Stimulated activated naive B cell treated with anti-CD40 and anti-IgM and Interleukin-4, amounts not matched to agents 10 μg/mL and 1 μg/mL and 100 μg/mL, for 72 hours (primary cell): ENCODE measurements at places on chromosomes 16 and 17.
A peak's percentile ranks its signal among the peaks of the same experiment; 100 is the strongest.

- H3K4me1 ChIP-seq: peaks cover 10% of the 10 kb centered on the region
- no peaks in the 10 kb centered on the region for H3K27me3 ChIP-seq
- no peak overlapping the region for H3K27ac ChIP-seq
- DNase-seq: no peak
- peaks cover 38% of the 10 kb centered on the region for H3K36me3 ChIP-seq
- no peak overlapping the region for H3K4me3 ChIP-seq
Measured at GRCh38 chr17:17134051-17134956, 71.8 kb downstream of the PLD6 start.

DNA sequence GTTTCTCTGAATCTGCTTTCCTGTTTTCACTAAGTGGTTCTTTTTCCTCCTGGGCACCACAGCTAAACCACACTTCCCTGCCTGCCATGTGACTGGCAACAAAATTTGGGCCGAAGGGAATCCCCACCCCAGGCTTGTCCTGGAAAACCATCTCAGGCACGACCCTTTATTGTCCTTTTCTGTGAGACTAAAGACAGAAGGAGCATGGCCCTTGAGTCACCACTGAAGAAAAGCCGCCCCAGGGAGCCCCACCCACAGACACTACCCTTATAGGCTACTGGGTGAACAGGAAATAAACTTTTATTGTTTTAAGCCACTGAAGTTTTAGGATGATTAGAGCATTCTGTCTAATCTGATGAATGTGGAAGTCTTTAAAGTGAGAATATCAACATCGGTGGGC lies 88.6 kb upstream of the BRD7 start:
- H3K27me3 ChIP-seq: peaks cover 16% of the 10 kb centered on the region
- H3K4me1 ChIP-seq: no peaks in the 10 kb centered on the region
- no peak overlapping the region for H3K4me3 ChIP-seq

DNA sequence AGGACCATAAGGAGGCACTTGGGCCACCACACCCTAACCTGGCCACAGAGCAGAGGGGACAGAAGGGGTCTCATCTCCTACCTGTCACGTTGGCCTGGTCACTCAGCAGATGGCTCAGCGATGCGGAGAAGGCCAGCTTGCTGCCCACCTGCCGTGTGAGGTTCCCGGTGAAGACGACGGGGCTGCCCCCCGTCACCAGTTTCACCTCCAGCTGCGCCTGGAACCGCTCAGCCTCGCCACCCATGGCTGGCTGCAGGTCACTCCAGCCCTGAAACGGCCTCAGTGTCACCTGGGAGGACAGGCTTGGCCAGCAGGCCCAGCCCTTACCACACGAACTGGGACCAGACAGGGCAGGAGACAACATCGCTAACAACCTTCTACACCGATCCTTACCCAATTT lies 116.8 kb downstream of the RMI2 start:
- H3K4me3 ChIP-seq: no peak overlapping the region
- H3K36me3 ChIP-seq: no peaks in the 10 kb centered on the region
- H3K27ac ChIP-seq: no peak overlapping the region
- H3K4me1 ChIP-seq: no peaks in the 10 kb centered on the region

GRCh38 chr16:65598621-65599020 lies 476.8 kb upstream of the CDH11 start:
- DNase-seq: no peak
- H3K27ac ChIP-seq: no peak overlapping the region
- H3K4me1 ChIP-seq: no peaks in the 10 kb centered on the region
- no peaks in the 10 kb centered on the region for H3K36me3 ChIP-seq

DNA sequence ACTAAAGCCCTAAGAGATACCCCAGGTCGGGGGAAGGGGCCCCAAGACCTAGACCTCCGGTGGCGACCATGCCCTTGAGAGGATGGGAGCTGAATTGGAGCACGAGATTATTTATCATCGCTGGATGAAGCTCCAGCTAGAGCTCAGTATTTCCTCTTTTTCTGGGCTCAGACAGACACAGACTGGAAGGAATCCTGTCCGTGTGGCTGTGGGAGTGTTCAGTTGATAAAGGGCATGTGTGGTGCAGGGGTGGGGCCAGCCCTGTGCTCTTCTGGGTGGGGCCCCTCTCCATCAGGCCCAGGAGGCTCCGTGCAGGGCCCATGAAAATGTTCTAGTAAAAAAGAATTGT lies 6.3 kb upstream of the CBX4 start:
- no peaks in the 10 kb centered on the region for H3K36me3 ChIP-seq
- H3K27ac ChIP-seq: no peak overlapping the region
- H3K27me3 ChIP-seq: peaks cover 63% of the 10 kb centered on the region

DNA sequence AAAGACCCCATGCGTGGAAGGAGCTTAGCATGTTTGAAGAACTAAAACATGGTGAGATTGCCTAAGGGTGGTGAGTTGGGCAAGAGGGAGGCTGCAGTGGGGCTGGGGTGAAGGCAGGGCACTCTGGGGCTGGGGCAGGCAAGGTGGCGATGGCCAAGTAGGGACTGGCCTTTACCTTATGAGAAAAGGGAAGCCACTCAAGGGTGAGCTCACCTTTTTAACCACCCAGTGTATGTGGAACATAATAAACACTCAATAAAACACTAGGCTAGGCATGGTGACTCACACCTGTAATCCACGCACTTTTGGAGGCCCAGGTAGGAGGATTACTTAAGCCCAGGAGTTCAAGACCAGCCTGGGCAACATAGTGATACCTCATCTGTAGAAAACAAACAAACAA lies 37.7 kb downstream of the LYRM9 start:
- peaks cover 15% of the 10 kb centered on the region for H3K27me3 ChIP-seq
- no peaks in the 10 kb centered on the region for H3K36me3 ChIP-seq
- DNase-seq: no peak
- no peak overlapping the region for H3K27ac ChIP-seq
- H3K4me3 ChIP-seq: no peak overlapping the region
- no peaks in the 10 kb centered on the region for H3K4me1 ChIP-seq

- DNase-seq: no peak
- peaks cover 71% of the 10 kb centered on the region for H3K36me3 ChIP-seq
- peaks cover 77% of the 10 kb centered on the region for H3K4me1 ChIP-seq
- no peaks in the 10 kb centered on the region for H3K27me3 ChIP-seq
Measured at GRCh38 chr16:11079652-11080187, 135.4 kb downstream of the CLEC16A start.

DNA sequence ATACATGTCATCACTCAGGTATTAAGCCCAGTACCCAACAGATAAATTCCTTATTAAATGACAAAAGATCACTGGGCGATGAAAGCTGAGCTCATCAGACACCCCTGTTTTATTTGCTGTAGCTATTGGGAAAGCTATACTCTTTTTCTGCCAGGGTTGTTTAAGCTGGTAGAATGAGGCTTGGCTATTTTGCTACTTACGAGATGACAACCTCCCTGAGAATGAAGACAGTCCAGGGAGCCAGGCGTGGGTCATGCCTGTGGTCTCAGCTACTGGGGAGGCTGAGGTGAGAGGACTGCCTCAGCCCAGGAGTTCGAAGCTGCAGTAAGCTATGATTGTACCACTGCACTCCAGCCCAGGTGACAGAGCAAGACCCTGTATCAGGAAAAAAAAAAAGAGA lies 4.3 kb upstream of the SH2B1 start:
- H3K36me3 ChIP-seq: peaks cover 5% of the 10 kb centered on the region
- H3K27me3 ChIP-seq: no peaks in the 10 kb centered on the region
- no peak overlapping the region for H3K4me3 ChIP-seq
- DNase-seq: no peak
- H3K4me1 ChIP-seq: peaks cover 6% of the 10 kb centered on the region

DNA sequence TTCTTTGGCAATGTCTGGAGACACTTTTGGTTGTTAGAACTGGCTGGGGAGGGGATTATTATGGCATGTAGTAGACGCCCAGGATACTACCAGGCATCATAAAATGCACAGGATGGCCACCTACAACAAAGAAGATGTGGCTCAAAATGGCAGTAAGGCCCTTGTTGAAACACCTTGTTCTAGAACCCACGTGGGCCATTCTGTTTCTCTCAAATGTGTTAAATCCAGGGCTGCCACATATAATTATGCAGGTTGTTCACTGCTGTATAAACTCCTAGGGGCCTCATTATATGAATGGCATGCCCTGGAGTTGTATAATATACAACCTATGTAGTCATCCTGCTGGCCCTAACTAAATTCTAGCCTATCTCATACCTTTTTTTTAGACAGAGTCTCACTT lies 123.5 kb upstream of the HAS3 start:
- no peak for DNase-seq
- H3K4me3 ChIP-seq: no peak overlapping the region
- H3K4me1 ChIP-seq: no peaks in the 10 kb centered on the region

- peaks cover 79% of the 10 kb centered on the region for H3K4me1 ChIP-seq
- H3K27ac ChIP-seq: peak overlapping the region; percentile 93
- no peaks in the 10 kb centered on the region for H3K27me3 ChIP-seq
- H3K4me3 ChIP-seq: peak overlapping the region; percentile 73
Measured at GRCh38 chr17:17749921-17750320, 68.7 kb downstream of the RAI1 start.

DNA sequence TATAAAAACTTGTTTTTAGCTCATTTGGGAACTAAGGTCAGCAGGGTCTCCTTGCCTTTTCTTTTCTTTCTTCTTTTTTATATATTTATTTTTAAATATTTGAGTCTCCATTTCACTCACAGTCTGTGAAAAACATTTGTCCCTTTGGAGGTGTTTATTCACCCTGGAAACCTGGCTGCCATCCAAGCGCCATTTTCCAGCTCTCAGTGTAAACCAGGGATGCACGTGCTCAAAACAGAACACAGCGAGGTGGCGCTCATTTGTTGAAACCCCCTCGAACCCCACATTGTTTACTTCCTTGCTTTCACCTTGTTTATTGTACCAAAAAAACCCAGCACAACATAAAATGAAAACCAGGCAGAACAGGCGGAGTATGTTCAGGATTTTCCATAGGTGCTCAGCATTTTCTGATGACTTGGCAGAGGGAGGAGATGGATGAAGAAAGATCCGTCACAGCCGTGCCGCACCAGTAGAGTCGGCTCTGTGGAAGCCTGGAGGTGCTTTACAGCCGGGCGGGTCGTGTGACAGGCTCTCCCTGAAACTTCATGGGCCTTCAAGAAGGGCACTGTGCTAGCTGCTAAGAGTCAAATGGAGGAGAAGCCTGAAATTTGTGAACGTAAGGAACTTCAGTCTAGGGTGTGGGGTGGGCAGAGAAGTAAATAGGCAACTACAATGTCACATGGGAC lies 284.4 kb downstream of the FOXL1 start:
- no peak for DNase-seq
- no peak overlapping the region for H3K27ac ChIP-seq
- H3K4me1 ChIP-seq: no peaks in the 10 kb centered on the region
- no peak overlapping the region for H3K4me3 ChIP-seq

- peak overlapping the region; percentile 69 for H3K27ac ChIP-seq
- H3K36me3 ChIP-seq: peaks cover 22% of the 10 kb centered on the region
- peaks cover 54% of the 10 kb centered on the region for H3K4me1 ChIP-seq
- DNase-seq: no peak
Measured at GRCh38 chr16:4537376-4538343, 913 bp downstream of the CDIP1 start.

DNA sequence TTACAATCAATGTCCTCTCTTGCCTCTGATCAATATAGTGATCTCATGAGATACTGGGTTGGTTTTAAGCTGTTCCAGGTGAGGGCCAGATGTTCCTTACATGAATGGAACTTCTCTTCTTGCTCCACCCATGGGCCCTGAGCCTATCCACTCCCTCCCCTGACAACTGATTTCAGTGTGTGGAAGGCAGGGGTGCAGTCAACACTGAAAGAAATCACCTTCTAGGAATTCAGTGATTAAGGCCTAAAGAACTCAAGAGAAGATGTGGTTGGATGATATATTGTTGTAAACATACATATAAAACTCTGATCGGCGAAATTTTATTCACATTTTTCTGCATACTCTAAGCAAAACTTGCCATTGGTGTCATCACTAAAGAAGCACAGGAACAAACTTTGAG lies 6.7 kb upstream of the GOSR2 start:
- H3K27me3 ChIP-seq: peaks cover 15% of the 10 kb centered on the region
- H3K4me1 ChIP-seq: no peaks in the 10 kb centered on the region
- no peak overlapping the region for H3K4me3 ChIP-seq
- H3K27ac ChIP-seq: no peak overlapping the region

DNA sequence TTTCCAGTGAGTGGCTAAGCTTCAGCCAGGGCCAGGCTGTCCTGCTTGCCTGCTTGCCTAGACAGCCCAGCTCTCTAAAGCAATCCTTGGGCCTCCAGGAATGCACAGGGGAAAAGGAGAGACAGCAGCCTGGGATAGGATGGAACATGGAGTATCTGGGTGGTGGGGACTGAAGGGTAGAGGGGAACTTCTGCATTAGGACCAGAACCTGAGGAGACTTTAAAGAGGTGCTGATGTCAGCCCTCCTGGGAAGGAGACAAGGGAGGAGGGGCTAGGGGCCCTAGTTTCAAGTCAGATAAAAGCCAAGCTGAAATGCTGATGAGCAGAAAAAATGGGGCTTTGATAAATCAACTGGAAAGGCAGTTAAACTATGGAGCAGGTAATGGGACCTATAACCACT lies 1.8 kb downstream of the HOXB7 start:
- DNase-seq: no peak
- H3K27ac ChIP-seq: no peak overlapping the region
- peaks cover 94% of the 10 kb centered on the region for H3K27me3 ChIP-seq
- H3K4me3 ChIP-seq: no peak overlapping the region
- no peaks in the 10 kb centered on the region for H3K36me3 ChIP-seq
- H3K4me1 ChIP-seq: peaks cover 25% of the 10 kb centered on the region

GRCh38 chr17:38677819-38678218 lies 3.1 kb upstream of the EPOP start:
- no peaks in the 10 kb centered on the region for H3K36me3 ChIP-seq
- no peak overlapping the region for H3K27ac ChIP-seq
- no peak for DNase-seq
- H3K4me1 ChIP-seq: peaks cover 25% of the 10 kb centered on the region
